ENCODE measurements at places on chromosomes 11 and 22.

GRCh38 chr11:104005234-104005855 is 31.1 kb upstream of the DDI1 start:
- DNase-seq: no peak

GRCh38 chr11:46275964-46276641 is 1.4 kb upstream of the CREB3L1 start:
- DNase-seq: no peak

DNA sequence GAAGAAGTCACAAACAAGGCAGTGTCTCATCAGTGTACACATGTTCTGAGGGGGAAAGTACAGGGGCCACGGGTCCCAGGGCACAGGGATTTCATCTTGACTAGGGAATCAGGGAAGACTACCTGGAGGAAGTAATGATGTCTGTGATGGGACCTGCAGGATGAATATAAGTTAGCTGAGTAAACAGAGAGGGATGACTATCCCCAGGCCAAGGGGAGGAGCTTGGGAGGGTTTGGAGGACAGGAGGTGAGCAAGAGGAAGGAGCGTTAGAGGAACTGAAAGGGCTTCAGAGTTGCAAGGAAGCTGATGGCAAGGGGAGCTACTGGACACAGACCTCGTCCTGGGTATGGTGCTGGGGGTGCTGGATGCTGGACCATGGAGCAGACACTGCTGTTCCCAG is 56.4 kb downstream of the TRAF6 start:
- no peak for DNase-seq

DNA sequence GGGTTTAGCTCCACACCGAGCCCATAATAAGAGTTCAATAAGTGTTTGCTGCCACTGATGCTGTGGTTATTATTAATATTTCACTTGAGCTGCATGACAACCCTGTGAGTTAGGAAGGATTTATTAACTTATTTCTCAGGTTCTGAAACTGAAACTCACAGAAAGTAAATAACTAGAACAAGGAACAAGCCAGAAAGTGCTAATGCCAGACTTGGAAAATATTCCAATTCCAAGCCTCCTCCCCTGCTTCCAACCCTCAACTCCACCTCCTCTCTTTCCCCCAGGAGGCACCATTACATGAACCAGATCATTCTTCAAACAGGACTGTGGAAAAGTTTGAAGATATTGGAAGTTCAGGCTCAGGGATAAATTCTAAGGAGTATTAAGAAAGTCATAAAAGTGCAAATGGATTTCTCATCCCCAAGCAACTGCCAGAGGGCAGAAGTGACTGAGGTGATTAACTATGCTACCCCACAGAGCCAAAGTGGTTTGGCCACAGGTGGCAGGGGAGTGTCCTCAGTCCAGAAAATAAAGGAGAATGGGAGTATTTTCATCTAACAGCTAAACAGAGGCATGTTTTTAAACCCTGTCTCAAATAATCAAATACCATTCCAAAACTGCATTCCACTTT is 3.2 kb upstream of the FJX1 start:
- DNase-seq: no peak

- DNase-seq: no peak
Measured at GRCh38 chr11:98895936-98896335, 124.8 kb upstream of the CNTN5 start.

DNA sequence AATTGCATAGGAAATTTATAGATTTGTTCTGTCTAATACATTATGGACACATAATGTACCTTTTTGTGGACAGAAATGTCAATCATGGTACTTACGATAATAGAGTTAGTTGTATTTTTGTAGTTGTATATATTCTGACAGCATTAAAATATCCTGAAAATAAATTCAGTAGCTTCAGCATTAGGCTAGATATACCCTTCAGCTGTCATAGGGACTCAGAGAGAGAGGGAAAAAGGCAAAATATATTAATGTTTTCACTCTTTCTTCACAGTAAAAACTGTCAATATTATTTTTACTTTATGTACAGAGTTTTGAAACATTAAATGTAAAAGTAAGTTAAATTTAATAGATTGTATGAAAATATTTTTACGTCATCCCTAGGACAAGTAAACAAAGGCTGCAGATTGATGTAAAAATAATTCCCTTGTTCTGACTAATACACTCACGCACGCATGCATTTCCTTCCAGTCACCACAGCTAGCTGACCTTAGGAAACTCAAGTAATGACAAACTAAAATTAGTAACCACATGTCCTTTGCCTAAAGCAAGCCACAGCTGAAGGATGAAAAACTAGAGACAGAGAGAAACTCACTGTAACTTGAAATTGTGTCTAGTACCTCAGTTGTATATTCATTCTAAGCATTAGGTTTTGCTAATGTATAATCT is 104.7 kb upstream of the CARD18 start:
- no peak for DNase-seq

DNA sequence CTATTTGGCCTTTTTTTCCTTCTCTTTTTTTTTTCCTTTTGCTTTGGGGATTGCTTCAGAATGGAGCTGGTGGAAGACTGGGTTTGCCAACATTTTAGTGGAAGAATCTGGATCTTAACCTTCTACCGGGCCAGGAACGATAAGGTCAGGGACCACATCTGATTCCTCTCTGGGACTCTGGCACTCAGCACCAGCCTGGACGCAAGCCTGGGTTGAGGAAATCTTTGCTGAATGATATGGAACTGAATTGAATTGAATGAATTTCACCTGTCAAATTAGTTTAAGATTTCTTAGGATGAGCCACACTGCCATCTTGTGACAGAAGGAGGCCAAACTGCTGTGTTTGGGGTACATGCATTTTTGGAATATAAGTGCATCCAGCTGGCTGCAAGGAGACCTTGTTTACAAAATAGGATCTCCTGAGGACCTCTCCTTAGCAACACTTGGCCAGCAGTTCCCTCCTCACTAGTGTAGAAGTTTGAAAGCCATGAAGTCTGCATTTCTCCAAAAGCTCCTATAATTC is 30.4 kb downstream of the TPBGL start:
- no peak for DNase-seq

DNA sequence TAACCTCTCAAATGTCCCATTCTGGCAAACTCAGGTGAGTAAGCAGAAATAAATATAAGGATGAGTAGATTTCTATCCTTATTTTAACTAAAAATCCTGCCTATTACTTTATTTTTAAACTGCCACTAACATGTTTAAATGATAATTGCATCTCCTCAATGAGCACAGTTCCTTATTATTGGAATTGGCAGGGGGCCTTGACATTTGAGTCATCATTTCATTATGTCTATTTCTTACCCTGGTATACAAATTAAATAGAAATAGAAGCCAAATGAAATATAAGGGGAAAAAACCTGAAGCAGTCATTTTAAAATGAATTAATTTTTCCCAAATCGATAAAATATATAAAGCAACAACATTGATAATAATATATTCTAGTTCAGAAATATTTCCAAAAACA is 81.2 kb downstream of the GUCY1A2 start:
- no peak for DNase-seq

- DNase-seq: no peak
Measured at GRCh38 chr11:126186708-126187529, 24.5 kb downstream of the RPUSD4 start.

DNA sequence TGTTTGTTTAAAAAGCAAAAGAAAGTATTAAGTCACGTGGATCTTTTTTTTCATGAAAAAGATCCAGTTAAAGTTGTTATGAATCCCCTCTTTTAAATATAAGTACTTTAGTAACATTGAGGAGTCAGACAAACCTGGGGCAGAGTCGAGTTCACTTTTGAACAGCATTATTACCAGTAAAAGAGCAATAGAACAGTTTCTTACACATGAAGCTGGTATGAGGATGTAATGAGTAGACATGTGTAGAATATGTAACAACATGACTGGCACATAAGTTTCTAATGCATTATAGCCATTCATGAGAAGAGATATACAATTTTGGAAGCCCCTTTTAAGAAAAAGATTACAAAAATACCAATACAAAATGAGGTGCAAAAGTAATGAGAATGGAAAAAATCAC is 7.6 kb upstream of the MUC15 start:
- no peak for DNase-seq

DNA sequence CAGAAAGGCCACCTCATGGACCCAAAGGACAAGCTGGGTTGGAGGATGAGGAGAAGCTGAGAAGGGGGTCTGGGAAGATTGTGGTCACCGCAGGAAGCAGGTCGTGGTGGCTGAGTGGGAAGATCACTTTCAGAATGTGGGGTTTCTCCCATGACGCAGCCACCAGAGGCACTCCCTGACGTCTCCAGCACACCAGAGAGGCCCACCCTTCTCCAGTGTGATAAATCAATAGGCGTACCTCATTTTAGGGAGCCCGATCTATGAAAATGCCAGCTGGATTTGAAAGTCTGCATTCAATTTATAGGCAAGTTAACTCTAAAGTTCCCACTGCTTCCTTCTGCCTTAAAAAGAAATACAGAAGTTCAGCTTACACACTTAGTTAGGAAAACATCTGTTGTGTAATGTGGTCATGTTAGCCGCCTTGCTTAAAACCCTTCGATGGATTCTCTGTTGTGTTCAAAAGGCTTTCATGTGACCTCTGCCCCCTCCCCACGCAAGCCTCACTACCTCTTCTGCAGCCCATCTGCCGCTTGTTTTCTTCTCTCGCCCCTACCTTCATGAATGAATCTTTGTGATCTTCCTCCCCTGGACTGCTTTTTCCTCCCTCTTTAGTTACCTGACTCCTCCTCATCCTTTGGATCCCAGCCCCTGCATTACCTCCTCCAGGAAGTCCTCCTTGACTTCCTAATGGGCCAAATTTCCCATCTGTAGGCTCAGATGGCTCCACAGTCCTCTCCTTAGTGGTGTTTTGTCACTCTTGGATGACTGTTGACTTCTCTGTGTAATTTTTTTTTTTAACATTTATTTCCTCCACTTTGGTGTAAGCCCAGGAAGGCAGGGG is 10.7 kb downstream of the TSPAN18 start:
- DNase-seq: no peak

DNA sequence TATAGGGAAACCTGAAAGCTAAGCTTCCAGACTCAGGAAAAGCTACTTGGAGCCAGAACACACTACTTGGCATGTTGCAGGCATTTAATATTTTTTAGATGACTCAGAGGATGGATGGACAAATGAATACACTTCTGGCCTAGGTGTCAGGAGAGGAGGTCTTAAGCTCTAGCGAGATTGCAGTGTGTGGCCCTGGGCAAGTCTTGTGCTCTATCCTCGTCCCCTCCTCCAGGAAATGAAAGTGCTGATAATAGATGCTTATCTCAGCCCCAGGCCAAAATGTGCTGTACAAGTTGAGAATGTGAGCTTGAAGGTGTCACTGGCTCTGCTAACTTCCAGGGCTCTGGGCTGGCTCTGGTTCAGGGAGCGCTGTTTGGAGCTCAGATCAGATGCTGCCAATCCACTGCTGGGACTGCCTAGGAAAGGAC is 136.3 kb downstream of the PKNOX2 start:
- no peak for DNase-seq

DNA sequence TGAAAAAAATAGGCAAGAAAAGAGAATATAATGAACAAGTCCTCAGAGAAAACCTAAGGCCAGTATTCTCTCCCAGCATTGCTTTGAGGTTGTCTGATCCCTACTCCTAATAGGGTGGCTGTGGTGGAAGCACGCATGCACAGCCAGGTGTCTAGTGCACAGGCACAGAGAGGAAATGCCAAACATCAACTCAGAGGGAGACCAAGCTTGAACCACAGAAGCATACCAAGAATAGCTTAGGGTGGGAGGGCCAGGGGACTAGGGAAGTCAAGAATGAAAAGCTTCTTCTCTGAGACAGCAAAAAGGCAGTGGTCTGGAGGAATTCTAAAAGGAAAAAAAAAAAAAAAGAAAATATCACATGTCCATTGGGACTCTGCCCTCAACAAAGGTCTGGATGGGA is 244.1 kb upstream of the API5 start:
- no peak for DNase-seq

GRCh38 chr22:36028646-36029405 is at the start of gene RBFOX2:
Gene RBFOX2, minus strand, starts transcription at chr22:36028824. Its CDS starts 399 bp downstream, at chr22:36028425.
- peak; percentile 95 for DNase-seq

DNA sequence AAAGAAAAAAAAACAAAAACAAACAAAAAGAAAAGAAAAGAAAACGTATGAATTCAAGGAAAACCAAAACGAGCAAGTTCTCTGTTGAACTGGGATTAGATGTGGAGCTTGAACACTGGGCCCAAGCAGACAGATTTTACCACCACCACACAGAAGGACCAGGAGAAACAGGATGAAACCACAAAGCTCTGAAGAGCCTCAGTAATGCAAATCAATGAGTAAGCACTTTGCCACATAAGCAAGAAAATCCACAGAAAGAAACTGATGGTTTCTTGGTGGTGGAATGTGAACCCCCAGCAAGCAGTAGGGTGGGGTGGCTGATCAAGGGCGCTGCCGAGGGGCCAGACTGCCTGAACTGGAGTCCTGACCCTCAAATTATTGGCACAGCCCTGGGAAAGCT is 50.9 kb upstream of the NFRKB start:
- no peak for DNase-seq

GRCh38 chr11:116980136-116980793 is 118.0 kb downstream of the SIK3 start:
- DNase-seq: no peak

DNA sequence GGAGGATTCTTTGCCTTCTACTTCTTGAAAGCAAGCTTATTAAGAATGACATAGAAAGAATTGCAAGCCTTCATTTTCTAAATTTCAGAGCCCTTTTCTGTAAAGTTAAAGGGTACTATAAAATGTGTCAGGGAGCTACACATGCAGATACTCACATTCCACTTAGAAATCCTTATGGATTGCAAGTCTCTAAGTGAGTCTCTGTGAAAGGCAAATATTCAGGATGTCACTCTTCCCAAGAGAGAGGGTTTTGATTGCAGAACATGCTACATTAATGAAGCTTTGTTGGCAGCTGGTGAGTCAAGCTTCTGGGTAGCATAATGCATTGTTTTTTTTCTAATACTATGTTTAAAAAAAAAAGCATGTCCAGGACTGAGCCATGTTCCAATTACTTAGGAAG is 369.2 kb downstream of the DCDC1 start:
- no peak for DNase-seq

GRCh38 chr11:10719616-10720015 is 26.1 kb upstream of the IRAG1 start:
- DNase-seq: no peak

- no peak for DNase-seq
Measured at GRCh38 chr11:32919338-32919737, 26.7 kb downstream of the QSER1 start.

DNA sequence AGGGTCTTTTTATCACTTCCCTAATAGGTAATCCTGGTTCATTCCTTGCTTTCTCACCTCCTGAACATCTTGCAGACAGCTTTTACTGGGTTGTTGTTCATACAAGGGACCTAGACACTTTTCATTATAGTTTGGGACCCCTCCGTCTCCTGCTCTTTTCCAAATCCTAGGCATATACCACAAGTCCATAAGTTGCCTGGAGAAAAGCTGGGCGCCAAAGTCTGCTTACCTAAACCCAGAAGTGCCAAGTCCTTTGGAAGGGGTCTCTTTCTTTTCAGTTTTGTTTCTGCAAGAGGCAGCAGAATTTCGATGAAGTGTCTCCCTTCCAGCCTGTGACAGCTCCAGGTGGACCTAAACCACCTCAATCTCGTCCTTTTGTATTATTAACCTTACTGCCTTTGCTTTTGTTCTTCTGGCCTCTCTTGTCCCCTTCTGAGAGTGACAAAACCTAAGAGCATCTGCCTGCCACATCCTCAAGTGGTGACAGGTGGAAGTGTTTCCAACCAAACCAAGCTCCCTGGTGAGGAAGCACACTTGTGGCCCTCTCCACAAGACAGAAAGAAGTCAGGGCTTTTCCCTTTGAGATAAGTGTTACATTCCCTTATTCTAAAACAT is 19.5 kb upstream of the P2RY6 start:
- DNase-seq: peak; percentile 46

GRCh38 chr22:41481925-41482318 is 13.0 kb downstream of the ACO2 start:
- DNase-seq: no peak

- DNase-seq: no peak
Measured at GRCh38 chr11:134030853-134031252, 38.0 kb upstream of the JAM3 start.

Measured in SK-N-DZ (cell line).